ENCODE measurements at places on chromosomes 3 and 15. TPM values are rescaled to one million over a fixed set of nuclear protein-coding genes. Genes with fewer than 3 reads are reported as not detected.

DNA sequence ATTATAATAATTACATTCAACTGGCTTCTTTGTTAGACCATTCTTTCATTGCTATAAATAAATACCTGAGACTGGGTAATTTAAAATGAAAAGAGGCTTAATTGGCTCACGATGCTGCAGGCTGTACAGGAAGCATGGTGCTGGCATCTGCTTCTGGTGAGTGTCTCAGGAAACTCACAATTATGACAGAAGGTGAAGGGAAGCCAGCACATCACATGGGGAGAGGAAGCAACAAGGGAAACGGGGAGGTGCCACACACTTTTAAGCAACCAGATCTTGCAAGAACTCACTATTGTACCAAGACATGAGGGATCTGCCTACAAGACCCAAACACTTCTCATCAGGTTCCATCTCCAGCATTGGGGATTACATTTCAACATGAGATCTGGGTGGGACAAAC is 413.1 kb upstream of the ARRDC4 start:
- no peak for DNase-seq

Gene DAZL
- not detected for total RNA-seq

DNA sequence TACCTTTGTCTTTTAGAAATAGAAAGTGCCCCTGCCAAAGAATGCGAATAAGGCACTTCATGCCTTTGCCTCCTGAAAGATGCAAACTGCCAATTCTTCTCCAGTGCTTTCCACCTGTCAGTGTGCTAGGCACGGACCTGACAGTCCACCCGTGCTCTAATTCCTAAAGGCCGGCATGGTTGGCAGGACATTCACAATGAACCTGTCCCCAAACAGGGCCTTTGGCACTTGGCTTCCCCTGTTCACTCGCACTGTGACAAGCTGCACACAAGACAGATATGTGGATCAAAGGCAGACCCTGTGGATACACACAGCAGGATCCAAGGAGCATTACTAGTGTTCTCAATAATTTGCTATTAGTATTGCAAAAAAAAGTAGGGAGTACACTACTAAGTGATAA is 505.7 kb upstream of the AGTR1 start:
- DNase-seq: no peak

Gene GABRR3
- not detected for total RNA-seq

DNA sequence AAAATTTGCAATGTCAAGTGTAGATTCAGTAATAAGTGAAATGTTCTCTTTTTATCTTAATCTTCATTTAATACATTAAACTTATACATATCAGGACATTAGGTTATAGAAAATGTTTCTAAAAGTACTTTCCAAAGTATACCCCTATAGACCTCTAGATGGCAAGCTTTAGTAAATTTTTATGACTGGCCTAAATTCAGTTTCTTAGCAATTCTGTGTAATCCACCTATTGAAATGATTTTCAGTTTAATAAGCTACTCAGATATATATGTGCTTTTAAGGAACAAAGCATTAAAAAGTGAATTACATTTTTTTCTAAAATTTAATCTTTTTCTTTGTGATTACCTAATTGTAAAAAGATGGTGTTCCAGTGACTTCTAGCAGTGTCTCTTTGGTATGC is 342.2 kb downstream of the GBE1 start:
- no peak for DNase-seq

DNA sequence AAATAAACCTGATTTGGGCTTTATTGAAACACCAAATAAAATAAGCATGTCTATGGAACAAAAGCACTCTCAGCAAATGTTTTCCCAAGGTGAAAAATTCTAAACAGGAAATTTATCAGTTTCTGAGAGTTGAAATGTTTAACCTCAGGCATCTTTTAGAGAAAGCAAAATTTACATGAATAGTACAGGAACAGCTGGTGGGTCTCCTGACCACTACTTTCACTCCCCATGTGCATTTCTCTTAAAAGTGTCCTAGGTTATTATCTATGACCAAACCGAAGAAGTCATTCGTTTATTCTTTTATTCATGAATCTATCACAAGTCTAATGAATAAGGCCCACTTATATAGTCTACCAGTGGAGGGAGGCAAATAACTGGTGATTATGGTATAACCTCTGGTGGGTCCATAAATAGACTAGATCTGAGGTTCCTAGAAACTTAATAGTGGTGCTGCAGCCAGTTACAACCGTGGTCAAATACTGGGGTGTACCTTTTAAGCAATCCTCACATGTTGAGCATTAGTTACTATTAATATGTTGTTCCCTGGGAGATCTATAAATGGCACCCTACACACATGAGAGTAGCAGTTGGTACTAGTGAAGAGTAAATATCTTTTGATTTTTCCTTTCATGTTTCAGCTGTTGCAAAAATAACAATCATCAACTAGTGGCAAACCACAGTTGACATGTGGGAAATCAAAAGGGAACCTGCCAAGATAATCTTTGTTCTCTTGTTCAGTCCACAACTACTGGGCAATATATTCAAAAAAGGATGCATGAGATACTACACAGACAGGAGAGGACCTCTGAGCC is 169.3 kb upstream of the STAC start:
- no peak for DNase-seq

DNA sequence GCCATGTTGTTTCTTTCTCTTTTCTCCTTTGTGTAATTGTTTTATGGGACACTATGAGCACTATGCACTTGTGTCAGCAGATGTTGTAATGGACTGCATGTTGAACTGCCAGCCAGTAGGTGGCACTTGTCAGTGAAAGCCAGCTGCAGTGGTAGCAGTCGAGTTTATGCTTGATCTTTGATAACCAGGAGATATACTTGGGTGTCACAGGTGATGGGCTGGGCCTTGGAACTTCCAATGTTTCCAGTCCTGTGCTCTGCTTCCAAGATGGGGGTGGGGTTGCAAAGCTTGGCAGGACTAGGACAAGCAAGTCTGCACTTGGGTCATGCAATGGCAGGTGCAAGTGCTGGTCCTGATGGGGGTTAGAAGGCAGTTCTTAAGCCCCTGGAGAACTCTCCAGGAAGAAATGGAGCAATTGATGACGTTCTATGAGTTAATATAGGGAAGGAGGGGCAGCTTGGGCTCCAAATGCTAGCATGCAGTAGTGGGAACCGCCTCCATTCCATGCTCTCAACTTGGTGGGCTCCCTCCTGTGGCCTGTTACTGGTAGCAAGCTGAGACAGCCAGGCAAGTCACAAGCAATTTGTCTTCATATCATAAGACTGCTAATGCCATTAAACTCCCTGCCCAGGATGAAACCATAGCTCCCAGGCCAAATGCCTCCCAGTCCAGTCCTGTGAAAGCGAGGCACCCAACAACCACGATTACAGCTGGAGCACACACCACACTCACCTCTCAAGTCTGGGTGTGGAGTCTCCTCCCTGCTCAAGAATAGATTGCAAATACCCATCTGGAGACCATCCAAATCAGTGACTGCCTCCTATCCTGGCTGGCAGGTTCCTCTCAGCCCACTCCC is 287.2 kb downstream of the CGGBP1 start:
- DNase-seq: no peak

GRCh38 chr3:58635371-58636285 is 30.9 kb downstream of the FAM3D start:
- no peak for DNase-seq
